Posterior cingulate gyrus (tissue), 11 donors: ENCODE measurements at places on chromosomes 5 and 9.

GRCh38 chr5:67283275-67283987 is 86.8 kb upstream of the CD180 start:
- DNase-seq: peak; percentile 53

- DNase-seq: no peak
These were observed 168.6 kb upstream of the RGMB start for GRCh38 chr5:98604721-98605425.

GRCh38 chr9:111237447-111237846 is 92.6 kb downstream of the OR2K2 start:
- no peak for DNase-seq

GRCh38 chr5:113792806-113793205 is 279.3 kb downstream of the YTHDC2 start:
- DNase-seq: no peak

GRCh38 chr9:38423273-38423972 is 831 bp downstream of the IGFBPL1 start:
- DNase-seq: no peak

DNA sequence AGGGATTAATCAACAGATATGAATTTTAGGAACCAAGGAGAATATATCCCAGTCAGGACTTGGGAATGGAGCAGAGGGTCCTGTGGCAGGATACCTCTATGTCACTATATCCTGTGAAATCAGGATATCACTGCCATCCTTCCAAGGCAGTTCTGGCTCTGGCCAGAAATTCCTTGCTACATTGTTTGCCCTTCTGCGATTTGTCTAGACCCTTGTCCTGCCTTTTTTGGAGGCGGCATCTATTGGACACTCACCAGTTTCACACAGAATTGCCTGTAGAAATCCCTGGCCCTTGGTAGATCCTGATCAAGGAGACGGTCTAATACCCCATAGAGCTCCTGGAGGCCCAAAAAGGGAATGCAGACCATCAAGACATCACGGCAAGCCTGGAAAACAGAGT is 71.2 kb downstream of the MROH2B start:
- no peak for DNase-seq

DNA sequence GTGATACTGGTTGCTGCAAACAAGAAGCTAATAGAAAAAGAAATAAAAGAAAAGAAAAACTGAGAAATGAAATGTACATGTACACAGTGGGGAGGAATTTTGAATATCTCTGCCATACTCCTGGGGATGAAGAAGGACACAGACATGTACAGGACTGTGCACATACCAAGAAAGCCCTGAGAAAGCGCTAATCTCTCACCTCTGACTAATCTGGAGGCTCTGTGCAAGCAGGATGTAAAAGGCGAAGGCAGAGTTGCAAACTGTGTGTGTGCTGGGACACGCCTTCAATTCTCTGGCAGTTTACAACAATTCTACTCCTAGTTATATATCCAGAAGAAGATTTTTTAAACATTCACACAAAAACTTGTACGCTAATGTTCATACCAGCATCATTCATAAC is 211.4 kb downstream of the KIAA0825 start:
- DNase-seq: no peak

DNA sequence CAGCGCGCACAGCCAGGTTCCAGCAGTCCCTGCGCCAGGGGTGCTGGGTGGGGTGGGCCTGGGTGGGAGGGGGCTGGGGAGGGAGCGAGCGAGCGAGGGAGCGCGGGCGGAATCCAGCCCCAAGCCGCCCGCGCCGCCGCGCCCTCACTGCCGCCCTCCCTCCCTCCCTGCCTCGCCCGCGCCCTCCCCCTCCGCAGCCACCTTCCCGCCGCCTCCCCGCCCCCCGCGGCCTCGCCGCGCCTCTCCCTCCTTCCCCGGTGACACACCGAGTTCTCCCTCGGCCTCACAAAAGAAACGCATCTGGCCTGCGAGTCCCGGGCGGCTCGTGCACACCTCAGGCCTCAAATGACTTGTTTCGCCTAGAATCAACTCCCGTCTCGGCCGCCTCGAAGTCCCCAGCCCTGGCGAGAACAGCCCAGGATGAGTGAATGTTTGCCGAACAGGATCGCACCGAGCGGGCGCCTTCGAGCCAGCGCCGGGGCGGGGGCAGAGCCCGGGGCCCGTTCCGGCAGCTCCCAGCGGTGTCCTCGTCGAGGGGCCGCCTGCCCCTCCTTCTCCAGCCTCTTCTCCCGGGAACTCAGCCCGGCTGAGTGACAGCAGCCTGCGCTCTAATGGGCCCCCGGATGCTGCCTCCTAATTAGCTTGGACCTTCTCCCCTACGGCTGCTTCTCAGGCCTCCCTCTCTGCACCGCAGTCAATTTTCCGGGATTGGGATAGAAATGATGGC is 371 bp upstream of the PITX1 start:
- no peak for DNase-seq

DNA sequence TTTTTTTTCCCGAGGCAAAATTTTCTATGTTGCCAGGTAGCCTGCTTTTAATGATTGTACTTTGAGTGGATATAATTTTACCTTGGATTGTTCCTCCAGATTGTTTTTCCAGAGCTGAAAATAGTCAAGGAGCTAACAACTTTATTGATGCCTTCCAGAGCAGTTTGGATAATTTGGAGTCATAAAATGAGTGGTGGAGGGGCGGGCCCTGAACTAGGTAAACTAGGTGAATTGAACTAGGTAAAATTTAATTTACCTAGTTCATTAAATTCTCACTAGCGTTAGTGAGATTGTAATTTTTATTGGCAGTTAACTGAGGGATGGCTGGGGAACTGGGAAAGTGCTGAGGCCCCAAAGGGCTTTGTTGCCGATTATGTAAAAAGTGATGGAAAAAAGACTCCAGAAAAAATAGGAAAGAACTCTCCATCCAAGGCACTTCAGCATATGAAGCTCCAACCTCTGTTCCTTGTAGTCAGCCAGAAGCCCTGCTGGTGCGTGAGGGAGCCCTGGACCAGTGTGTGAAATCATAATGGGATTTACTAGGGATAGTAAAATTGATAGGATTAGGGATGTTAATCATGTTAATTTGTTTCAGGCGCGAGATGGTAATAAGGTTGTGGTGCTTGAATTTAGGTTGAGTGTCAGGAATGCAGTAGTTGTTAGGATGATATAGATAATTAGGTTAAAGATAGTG is 1.7 kb downstream of the DNAJC25 start:
- DNase-seq: no peak

- DNase-seq: no peak
These were observed 12.5 kb downstream of the STC2 start for GRCh38 chr5:173315495-173316338.

DNA sequence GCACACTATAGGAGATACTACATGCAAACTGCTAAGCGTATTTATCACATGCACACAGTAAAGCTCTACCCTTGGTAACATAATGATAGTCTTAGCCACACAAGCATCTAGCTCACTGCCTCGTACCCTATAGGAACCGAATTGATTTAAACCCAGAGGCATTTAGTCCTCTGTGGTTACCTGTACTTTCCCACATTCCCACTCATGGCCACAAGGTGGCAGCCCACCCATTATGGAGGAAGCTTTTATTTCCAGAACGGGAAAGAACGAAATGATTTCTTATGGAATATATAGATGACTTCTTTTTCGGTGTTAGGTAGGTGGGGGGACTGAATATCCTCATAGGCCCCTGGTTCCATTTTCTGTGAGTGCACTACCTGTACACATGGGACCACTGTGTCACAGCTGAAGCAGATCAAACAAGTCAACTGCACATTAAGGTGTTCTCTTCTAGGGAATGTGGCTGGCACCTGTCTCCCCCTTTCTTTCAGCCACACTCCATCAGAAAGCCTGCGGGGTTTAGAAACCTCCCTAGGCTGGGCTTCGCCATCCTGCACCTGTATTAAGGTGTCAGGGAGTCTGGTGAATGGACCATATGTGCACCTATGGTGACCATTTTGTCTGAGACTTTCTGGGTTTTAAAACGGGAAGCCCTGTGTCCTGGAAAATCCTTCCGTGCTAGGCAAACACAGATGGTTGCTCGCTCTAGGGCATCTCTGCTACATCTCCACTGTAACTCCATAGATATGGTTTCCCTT is 313.2 kb downstream of the SLIT3 start:
- DNase-seq: peak; percentile 73

- no peak for DNase-seq
These were observed 119.2 kb upstream of the FAM120A start for GRCh38 chr9:93332317-93332716.

DNA sequence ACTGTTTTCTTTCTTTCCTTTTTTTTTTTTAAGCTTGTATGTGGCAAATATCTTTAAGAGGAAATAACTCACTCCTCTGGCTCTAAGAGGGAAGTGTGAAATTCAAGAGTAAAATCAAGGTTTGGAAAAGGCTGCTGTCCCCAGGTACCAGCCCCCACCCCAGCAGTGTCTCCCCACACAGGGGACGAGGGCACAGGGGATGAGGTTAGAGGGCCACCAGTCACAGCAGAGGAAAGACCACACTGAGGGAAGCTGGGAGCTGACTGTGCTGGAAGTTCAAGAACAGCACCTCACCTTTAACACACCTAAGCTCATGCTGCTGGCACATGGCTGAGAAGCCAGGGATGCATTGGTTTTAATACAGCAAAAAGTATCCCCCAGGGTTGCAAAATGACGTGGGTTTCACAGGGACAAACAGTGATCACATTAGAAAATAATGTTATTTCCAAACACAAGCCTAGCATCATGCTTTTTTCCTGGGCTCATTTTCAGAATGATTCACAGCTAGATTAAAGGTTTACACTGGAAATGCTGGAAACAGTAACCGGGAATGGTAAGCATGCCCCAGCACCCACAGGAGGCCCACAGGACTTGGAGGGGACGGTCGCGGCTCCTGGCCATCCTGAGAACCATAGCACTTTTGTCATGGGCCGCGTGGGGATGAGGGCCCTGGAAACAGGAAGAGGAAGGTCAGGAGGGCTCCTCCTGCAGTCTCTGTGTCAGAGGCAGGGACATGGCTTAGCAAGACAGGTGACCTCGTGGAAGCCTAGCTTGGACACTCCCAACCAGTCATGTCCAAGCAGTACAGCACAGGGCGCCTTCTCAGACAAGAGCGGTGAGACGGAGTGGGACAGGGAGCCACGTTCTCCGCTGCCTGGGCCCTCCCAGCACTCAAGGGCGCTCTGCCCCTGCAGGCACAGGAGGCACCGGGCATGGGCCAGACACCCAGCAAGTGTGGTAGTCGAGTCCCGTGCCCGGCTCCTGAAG is 6.9 kb downstream of the LPCAT1 start:
- peak; percentile 6 for DNase-seq

- no peak for DNase-seq
These were observed 220.8 kb downstream of the PRR16 start for GRCh38 chr5:120684749-120685415.

- no peak for DNase-seq
These were observed 30.0 kb downstream of the TRIM32 start for GRCh38 chr9:116717150-116717549.

GRCh38 chr9:23117616-23118015 is 671.0 kb downstream of the DMRTA1 start:
- DNase-seq: no peak

- no peak for DNase-seq
These were observed 47.6 kb upstream of the MACIR start for GRCh38 chr5:103210952-103211351.

DNA sequence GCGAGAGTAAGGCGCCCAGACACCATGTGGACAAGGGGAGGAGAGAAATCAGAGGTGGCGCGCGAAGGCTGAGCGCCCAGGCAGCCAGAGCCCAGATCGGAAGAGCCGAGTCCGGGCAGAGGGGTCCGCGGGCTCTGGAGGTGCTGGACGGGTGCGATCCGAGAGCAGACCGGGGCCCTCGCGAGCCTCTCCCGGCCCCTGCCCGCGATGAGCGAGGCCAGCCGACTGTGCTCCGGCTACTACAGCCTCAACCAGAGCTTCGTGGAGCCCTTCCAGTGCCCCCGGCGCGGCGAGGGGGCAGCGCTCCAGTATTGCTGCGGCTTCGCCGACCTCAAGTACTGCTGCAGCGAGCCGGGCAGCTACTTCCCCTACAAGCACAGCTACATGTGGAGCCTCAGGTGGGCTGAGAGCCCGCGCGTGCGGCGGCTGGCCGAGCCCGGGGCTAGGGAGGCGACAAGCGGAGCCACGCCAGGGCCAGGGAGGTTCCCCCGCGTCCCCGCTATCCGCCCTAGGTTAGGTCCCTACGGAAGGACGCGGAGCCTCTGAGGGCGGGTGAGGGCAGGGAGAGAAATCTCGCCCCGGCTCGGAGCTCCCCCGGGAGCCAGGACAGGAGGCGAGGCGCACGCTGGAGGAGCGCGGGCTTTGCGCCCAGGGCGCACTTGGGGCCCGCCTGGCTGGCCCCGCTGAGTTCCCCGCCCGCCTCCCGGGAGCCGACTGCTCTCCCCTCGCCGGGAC is at the start of gene SHISAL2B:
Gene SHISAL2B, plus strand, starts transcription at position 87 of the 735 bp plus-strand sequence. Its CDS starts 121 bp downstream, at position 208.
- DNase-seq: no peak

DNA sequence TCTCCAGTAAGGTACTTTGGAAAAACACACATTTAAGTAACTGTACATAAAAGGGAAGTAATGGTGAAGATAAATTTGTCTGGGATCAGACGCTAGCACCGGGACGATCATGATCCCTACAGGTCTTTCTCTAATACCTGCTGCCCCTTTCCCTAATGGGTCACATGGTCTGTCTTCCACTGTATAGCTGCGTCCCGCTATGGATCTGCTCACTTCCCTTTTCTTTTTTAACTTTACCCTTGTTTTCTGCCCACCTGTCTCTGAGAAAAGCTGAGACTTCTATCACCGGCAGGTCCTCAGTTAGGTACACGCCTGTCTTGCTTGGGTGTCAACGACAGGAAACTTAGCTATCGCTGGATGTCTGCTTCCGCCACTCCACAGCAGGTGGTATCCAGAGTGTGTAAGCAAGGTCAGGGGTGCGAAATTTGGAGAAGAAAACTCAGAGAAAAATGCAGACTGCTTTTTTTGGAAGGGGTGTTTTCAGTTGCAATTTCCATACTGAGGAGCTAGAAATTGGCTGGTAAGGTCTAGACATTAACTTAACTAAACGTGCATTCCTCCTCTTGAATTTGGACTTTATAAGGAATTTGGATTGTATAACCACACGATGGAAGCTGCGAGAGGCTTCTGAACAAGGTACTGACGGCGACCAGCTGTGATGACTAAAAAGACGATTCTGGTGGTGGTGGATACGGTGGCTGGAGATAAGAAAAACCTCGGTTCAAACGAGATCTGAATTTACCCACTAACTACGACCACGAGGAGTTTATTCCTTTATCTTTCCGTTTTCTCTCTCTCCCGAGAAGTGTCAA is 1.1 kb upstream of the ICE1 start:
- DNase-seq: no peak

DNA sequence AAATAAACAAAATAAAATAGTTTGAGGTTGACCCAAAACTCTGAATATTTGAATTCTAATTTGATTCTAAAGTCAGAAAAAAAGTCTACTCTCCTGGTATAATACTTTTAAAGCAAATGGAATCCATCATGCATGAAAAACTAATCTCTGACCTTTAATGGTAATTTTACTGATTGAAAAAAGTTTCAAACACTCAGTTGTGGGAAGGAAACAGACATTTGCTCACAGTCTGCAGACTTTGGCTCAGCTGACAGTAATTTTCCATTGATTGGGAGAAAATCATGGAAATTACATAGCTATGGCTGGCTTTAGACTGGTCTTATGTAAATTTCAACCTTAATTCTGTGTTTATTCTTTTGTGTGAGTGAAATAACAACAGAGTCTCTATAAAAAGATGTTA is 574.3 kb downstream of the PDE4D start:
- DNase-seq: no peak

- no peak for DNase-seq
These were observed 312.3 kb downstream of the ENC1 start for GRCh38 chr5:74328221-74328630.

- no peak for DNase-seq
These were observed 10.9 kb downstream of the MAMDC2 start for GRCh38 chr9:70054521-70054920.
